MCF 10A (cell line): ENCODE measurements at places on chromosomes 7 and 10.

GRCh38 chr10:132156382-132156781 is 30.4 kb upstream of the DPYSL4 start:
- no peak for DNase-seq

GRCh38 chr10:18703521-18703920 is 44.3 kb downstream of the ARL5B start:
- no peak for DNase-seq

DNA sequence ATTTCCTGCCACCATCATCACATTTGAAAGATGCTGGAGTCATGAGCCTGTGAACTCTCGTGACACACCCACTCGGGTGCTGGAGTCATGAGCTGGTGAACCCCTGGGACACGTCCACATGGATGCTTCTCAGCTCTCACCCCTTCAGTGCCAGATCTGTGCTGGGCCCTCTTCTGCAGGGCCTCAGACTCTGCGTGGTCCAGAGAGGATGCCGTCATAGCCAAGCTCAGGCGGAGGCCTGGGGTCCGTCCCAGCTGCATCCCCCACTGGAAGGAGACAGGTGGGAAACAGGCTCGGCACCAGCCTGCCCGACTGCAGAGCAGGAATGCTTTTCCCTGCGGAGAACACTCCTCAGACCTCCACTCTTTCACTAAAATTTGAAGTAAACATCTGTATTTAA is 156.5 kb upstream of the PPP2R2D start:
- DNase-seq, result no peak

- DNase-seq, result no peak
Measured at GRCh38 chr7:41566581-41566980, 136.3 kb downstream of the INHBA start.

- DNase-seq, result peak; percentile 89
Measured at GRCh38 chr10:113045147-113046055, 95.4 kb downstream of the TCF7L2 start.

DNA sequence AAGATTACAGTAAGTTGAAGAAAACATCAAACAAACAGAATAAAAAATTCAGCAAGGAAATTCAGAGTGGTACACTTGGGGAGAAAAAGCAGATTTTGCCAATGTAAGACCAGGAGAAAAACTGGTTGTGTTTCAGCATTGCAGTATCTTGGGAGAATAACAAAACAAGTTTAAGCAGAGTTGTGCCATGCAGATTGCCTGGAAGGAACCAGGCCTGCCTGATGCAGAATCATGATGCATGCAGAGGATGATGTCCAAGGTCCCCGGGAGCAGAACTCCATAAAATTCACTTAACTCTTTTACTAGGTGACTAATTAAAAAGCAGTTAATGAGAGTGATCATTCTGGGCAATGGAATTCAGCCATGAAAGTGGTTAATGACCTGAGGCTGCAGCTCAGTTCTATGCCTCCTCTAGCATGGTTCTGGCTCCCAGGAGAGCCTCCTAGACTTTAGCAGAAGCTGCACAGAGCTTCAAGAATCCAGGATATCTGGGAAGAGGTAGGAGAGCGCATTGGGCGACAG is 379.7 kb upstream of the C7orf33 start:
- DNase-seq, result no peak

DNA sequence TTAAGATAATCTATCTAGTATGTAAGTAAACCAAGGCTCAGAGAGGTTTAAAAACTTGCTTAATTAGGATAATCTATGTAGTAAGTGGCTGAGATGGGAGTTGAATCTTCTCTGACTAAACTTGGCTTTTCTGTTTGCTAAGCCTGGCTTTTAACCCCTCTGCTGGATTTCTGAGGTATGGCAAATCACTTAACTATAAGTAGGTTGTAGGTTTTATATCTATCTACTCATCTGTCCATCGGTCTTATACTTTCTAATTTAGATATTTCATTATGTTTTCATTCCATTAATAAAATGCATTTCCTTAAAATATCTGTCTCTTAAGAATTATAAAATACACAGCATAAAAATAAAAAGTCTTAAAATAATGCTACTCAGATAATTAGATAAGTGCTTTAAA is 59.4 kb downstream of the ST7 start:
- DNase-seq, result peak; percentile 43

GRCh38 chr7:253581-254336 is 36.2 kb upstream of the FOXL3 start:
- DNase-seq, result no peak

GRCh38 chr7:100158229-100159098 is at the start of gene TRAPPC14:
TRAPPC14 (minus strand) TSS chr7:100158723; CDS start chr7:100158499, 224 bp downstream.
- peak; percentile 77 for DNase-seq

GRCh38 chr7:76047305-76047810 is 442 bp downstream of the STYXL1 start:
- no peak for DNase-seq

DNA sequence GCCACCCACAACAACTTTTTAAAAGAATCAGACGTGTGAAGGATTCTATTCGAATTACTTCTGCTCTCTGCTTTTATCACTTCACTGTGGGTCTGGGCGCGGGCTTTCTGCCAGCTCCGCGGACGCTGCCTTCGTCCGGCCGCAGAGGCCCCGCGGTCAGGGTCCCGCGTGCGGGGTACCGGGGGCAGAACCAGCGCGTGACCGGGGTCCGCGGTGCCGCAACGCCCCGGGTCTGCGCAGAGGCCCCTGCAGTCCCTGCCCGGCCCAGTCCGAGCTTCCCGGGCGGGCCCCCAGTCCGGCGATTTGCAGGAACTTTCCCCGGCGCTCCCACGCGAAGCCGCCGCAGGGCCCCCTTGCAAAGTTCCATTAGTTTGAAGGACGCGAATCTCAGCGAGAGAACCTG is 461 bp upstream of the HTRA1 start:
- DNase-seq, result no peak

DNA sequence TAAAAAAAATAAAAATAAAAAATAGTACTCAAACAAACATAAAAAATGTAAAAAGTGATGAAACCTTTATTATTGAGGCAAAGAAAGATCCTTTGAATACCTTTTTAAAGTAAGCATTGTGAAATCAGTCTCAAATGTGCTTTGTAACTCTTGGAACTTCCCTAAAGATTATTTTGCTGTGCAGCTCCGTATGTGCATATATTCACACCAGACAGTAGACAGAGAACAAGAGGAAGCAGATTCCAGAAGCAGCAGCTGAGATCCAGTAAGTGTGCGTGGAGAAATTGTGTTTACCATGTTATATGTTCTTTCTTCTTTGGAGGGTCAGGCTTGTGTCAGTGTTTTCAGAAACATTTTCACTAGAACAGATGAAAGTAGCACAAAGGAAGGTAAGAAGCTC is 324.9 kb downstream of the AGMO start:
- no peak for DNase-seq

DNA sequence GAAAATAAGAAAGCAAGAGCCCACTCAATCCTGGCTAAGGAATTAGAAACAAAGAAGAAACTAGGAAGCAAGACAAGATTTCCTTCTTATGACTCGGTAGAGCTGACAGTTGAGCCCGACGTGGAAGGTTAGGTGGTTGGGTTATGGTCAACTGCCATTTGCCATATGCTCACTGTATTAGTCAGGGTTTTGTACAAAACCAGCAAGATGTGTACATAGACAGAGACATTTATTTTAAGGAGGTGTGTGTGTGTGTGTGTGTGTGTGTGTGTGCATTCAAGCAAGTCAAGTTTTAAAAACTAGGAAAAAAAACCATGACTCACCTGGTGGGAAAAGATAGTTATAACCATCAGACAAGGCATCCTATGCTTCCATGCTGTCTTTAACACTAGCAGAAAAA is 158.5 kb downstream of the VPS50 start:
- DNase-seq, result no peak

- no peak for DNase-seq
Measured at GRCh38 chr7:157253850-157254249, 83.0 kb upstream of the DNAJB6 start.

- no peak for DNase-seq
Measured at GRCh38 chr10:72332423-72333111, 22.2 kb downstream of the DNAJB12 start.

DNA sequence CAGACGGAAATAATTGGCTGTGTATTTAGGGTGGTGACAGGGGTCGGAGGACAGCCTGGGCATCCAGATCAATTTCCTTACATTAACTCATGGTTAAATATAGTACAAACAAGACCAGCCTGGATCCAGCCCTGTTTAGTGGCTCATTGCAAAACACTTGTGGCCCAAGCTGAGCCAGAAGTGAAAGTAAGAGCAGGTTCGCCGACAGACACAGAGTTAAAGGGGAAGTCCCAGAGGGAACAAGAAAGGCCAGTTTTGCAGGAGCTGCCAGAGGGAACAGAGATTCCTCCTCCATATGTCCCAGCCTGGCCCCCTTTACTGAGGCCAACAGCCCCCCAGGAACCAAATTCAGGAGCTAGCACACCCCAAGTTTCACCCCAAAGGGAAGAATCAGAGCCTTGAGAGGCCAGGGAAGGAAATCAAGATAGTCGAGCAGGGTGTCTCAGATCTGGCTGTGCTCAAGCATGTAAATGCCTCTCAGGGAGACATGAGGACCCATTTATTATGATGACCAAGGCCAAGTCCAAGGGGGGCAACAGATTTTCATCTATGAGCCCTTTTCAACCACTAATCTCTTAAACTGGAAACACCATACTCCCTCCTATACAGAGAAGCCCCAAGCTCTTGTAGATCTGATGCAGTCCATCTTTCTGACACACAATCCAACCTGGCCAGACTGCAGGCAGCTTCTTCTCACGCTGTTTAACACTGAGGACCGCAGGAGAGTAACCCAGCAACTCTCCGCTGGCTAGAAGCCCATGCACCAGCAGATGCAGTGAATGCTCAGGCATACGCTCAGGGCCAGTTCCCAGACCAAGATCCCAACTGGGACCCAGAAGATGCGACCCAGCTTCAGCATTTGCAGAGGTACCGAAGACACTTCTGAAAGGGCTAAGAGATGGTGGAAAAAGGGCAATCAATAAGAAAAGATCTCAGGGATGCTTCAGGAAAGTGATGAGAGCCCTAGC is 15.9 kb upstream of the ADCK2 start:
- peak; percentile 68 for DNase-seq

DNA sequence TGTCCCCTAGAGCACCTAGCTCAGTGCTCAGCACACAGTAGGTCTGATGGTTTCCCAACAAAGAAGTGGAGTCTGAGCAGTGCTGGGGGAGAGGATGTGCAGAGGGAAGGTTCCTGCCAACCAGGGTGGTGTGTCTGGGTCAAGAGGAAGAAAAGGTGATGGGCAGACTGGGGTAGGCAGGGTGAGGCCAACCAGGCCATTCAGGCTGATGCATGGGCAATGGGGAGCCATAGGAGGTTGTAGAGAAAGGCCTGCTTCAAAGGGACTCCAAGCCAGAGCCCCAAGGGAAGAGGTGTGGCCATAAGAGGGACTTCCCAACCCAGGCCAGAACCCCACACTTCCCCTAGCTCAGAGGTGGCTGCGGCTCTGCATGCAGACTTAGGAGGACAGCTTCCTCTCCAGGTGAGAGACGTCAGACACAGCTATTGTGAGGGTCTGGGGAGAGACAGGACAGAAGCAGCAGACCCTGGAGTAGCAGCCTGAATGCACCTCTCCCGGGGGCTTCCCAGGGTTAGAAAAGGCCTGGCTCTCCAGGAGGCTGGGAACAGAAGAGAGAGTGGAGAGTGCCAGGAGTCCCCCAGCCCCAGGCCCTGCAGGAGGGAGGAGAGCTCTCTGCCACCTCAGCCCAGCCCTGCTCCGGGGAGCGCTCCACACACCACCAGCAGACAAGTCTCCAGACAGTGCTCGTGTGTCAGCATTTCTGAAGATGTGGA is 87.4 kb upstream of the ZMIZ1 start:
- no peak for DNase-seq

- DNase-seq, result peak; percentile 60
Measured at GRCh38 chr7:155483868-155484325, 26.0 kb downstream of the EN2 start.

DNA sequence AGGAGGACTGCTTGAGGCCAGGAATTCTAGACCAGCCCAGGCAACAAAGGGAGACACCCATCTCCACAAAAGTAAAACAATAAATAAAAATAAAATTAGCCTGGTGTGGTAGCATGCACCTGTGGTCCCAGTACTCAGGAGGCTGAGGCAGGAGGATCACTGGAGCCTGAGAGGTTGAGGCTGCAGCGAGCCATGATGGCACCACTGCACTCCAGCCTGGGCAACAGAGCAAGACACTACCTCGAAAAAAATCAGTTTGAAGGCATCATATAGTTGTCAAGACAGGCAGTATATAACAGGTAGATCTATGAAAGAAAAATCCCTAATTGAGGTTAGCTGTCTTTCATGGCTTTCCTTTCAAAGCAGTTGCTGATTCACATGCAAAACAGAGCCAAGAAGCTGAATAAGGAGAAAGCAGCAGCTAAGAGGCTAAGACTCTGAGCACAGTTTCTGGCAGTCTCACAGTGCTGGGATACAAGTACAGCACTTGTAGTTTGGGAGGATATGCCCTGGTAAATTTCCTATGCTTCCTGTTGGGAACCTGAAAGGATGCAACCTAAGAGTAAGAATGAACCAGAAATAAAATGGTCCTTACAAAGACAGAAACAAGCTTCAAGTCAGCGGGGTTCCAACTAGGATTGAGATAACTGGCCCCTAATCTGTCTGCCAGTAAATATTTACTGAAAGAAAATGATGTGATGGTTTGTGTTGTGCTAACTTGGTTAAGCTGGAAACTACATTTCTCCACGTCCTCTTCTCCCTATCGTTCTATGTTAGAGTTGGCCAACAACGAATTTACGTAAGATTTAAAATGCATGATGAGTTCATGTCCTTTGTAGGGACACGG is 368.5 kb upstream of the HPS1 start:
- DNase-seq, result no peak

GRCh38 chr10:129085811-129086210 is 381.2 kb upstream of the MGMT start:
- no peak for DNase-seq

GRCh38 chr10:131017566-131018285 is 293.8 kb downstream of the TCERG1L start:
- no peak for DNase-seq

DNA sequence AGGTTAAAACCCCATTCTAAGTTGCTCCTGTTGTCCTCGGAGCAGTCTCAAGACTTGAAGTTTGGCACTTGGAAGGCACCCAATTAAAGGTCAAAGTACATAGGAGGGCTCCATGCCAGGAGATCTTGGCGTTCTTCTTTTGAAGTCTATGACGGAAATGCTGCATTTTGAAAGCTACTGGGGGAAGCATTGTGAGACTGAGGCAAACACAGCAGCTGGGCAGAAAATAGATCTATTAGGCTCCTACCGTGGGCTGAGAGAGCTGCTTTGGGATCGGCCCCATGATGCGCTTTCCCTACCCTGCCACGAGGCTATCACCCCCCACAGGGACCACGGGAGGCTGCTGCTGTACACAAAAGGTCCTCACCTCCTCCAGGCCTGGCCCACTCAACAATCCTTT is 20.0 kb downstream of the KIAA1549 start:
- DNase-seq, result peak; percentile 44
